M059J (cell line): ENCODE measurements at places on chromosomes 1 and 21.

DNA sequence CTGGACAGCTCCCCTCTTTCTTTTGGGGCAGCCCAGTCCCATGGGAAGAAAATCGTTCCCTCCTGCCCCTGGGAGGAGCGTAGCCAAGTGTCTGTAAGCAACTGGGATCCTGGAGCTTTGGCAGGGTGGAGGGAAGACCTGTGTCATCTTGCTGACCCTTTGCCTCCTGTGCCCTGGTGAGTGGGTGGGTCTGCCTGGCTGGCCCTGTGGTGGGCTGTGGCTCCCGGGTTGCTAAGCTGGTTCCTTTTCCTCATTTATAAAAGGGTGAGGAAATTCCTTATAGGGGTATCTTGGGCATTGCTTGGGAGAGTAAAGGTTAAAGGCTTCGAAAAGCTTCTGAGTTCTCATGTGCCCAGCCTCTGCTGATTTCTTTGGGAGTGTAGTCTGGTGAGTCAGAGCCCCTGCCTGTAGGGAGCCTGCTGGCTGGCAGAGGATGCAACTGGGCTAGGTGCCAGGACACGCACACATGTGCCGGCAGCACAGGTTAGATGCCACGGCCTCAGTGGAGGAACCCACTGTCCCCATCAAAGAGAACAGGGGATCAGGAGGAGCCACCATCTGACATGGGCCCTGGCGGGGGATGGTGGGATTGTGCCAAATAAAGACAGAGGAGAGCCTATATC, 85.2 kb downstream of the ARHGEF10L start:
- peak; percentile 83 for DNase-seq

DNA sequence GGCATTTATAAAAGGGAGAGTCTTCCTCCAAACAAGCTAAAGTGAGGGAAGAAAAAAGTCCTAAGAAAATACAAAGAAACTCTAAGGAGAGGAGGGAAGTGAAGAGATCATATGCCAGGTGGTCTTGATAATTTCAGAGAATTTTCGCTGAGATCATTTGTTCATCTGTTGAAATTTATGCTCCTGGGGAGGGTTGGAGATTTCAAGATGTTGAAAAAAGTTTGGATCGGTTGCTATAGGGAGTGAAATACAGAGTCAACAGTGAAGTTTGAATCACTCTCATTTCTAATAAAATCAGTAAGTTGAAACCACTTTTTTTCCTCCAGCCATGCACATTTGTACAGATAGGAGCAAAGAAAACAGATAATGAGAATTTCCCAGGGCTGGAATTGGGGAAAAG, 299.1 kb upstream of the ADAMTS5 start:
- peak; percentile 40 for DNase-seq

DNA sequence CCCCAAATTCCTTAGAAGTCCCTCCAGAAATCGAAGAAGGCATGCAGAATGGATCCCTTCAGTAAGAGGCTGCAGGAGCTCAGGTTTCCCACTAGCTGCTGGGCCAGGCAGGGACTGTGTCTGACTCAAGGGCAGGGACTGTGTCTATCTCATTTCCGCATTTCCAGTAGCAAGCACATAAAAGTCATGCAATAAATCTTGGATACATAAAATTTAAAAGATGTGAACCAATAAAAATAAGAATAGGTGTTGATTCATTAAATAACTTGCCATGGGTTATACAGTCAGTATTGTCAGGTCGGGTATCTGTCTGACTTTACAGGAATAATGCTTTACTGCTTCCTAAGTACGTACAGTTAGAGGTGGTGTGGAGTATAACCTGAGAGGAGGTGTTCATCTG, 15.2 kb downstream of the PM20D1 start:
- no peak for DNase-seq

- DNase-seq, result peak; percentile 32
Observed at GRCh38 chr1:12387641-12388040, 157.8 kb downstream of the VPS13D start.

DNA sequence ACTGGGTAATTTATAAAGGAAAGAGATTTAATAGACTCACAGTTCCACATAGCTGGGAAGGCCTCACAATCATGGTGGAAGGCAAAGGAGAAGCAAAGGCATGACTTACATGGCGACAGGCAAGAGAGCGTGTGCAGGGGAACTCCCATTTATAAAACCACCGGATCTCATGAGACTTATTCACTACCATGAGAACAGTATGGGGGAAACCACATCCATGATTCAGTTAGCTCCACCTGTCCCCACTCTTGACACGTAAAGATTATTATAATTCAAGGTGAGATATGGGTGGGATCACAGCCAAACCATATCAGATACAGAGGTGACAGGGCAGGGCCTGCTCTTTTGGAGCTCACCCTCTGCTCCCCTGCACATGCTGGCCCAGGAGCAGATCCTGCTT, 31.4 kb upstream of the TMEM61 start:
- DNase-seq, result no peak

DNA sequence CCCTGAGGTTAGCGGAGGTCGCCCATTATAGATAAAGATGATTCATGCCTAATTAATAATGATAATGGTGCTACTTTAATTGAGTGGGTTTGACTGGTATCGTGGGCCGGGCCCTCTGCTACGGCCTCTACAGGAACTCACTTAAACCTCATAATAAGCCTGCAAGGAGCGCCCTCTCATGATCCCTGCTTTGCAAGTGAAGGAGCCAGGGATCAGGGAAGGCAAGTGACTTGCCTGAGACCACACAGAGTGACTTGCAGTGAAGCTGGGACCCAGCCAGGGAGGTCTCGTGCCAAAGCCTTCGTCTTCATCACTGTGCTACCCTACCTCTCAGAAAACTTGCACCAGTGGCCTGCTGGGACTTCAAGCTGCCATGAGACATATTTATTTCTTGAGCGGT, 166.3 kb upstream of the KLHDC7A start:
- DNase-seq, result no peak

DNA sequence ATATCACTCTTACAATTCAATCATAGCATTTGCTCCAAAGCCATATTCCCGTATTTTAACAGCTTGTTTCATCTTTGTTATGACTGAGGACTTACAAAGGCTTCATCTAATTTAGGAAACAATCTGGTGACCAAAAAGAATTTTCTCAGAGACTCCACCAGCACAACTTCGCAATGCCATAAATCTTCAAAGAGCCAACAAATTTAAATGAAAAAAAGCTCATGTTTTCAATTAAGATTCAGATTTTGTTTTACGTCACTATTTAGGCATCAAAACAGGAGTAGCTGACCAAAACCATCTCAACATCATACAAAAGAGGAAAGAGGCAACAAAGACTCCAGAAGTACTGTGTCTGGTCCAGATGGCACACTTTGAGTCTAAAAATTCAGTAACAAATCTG, 373.3 kb downstream of the TTLL7 start:
- no peak for DNase-seq

- DNase-seq, result no peak
Observed at GRCh38 chr1:180103819-180104218, 50.9 kb upstream of the QSOX1 start.

- DNase-seq, result no peak
Observed at GRCh38 chr1:243363832-243364231, 108.0 kb downstream of the SDCCAG8 start.

GRCh38 chr1:23759277-23759676, 16.0 kb downstream of the ELOA start:
- no peak for DNase-seq

DNA sequence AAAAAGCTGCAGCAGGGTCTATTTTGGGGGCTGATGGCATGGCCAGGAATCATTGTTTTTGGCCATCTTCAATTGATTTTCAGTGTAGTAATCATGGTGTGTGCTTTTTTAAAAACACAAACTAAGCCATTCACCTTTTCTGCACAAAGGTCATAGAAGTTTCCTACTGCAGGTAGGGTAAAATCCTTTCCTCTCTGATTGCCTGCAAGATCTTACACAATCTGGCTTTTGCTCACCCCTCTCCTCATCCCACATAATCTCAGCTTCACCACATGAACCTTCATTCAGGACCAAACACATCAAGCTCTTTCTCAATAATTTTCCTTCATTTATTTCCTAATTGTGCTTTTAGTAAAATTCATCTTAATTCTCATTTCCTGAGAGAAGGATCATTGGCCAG, 38.3 kb upstream of the GBP5 start:
- DNase-seq, result peak; percentile 12

DNA sequence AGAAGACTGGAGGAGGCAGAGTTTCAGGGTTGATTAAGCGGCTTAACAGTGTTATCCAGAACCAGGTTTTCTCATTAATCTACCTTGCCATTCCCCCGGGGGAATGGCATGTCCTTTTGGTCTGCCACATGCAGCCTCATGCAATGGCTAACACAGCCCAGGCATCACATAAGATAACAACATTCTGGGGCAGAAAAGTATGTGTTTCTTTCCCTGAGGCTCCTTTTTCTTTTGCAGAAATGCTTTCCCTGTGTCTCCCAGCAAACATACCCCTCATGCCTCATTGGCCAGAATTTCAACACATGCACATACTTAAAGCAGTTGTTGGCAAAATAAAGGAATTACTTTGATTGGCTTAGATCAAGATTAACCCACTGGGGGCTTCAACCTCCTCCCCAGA, 98.6 kb downstream of the OMA1 start:
- peak; percentile 39 for DNase-seq

DNA sequence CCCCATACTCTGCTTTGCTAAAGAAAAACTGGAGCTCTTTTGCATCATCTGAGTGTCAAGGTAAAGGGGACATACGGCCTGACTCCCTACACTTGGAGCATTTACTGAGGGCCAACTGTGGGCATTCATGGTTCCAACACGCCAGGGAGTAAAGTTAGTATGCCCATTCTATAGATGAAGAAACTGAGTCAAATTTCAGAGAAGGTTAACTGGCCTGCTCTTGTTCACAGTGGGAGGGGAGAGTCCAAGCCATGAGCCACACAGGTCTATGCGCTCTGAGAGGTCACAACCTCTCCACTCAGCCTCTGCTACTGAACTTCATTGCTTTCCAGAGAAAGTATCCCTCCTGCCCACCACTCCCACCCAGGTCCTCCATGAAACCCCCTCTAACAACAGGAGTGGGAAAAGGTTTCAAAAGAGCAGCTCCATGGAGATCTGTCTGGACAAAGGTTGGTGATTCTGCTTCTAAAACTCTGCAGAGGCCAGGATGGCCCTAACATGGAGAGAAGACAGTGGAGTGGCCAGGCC, 6.8 kb upstream of the KCNN3 start:
- no peak for DNase-seq

DNA sequence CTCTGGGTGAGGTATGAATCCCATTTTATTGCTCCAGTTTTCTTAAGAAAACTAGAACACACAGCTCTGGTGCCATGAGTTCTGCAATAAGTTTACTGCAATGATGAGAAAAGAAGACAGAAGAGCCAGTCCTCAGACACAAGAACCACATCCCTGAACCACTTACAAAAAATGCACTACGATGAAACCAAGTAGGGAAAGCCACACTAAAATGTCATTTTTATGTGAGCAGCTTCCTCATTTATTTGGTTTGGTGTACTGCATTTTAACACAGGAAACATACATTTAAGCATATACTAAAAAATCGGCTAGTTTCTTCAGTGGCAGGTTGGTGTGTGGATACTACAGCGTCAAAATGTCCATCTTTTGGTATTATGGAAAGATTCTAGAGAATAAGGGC, 95.9 kb downstream of the PTPN14 start:
- DNase-seq, result no peak

GRCh38 chr1:67612788-67613241, 72.2 kb upstream of the GADD45A start:
- no peak for DNase-seq

DNA sequence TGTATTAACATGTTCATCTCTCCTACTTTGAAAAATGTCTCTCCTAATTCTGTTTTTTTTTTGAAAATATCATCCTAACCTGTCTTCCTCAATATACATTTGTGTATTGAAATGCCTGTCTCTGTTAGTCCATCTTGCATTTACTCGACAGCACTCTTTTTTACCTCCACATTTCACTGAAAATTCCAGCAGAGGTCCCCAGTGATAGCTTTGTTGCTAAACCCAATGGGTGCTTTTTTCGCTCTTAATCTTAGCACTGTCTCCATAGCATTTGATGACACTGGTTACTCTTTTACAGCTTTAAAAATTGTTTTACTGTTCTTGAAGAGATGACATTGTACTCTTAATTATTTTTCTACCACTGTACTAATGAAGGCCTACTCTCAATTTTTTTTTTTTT, 10.8 kb downstream of the OSBPL9 start:
- peak; percentile 59 for DNase-seq

DNA sequence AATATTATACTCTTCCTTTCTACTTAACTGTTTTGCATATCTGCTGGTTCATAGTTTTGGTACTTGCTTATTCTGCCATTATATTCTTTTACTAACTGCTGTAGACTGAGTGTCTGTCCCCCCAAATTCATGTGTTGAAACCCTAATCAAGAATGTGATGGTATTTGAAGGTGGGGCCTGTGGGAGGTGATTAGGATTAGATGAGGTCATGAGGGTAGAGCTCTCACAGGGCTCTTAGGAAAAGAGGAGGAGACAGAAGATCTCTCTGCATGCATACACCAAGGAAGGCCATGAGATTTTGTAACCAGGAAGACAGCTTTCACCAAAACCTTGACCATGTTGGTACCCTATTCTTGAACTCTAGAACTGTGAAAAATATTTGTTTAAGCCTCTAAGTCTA, 354.1 kb upstream of the B3GALT2 start:
- no peak for DNase-seq

- DNase-seq, result no peak
Observed at GRCh38 chr1:181352695-181353094, 130.6 kb upstream of the CACNA1E start.

- DNase-seq, result peak; percentile 65
Observed at GRCh38 chr1:219639876-219640577, 27.1 kb upstream of the ZC3H11B start.

GRCh38 chr1:28340221-28340974, 11.6 kb downstream of the MED18 start:
- no peak for DNase-seq

DNA sequence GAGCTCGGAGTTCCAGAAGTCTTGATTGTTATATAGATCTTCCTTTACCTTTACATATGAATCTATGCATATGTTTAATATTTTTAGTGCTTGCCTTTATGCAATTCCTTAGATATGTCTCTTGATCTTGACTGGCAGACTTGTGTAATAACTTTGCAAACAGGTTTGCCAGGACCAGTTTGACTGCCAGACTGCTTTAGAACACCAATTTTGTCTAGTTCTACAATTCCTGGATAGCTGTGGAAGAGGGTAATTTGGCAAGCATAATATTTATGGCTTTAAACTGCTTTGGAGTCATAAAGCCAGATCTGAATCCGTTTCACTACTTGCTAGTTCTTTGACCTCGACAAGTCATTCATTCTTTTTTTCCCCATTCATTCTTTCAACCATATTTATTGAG, 250.0 kb downstream of the FAF1 start:
- DNase-seq, result no peak

GRCh38 chr1:8184301-8184700, 133.6 kb upstream of the SLC45A1 start:
- peak; percentile 48 for DNase-seq

GRCh38 chr1:245448975-245449431, 294.2 kb downstream of the KIF26B start:
- peak; percentile 1 for DNase-seq
